ENCODE measurements at places on chromosomes 4 and X.
A peak's percentile ranks its signal among the peaks of the same experiment; 100 is the strongest.

DNA sequence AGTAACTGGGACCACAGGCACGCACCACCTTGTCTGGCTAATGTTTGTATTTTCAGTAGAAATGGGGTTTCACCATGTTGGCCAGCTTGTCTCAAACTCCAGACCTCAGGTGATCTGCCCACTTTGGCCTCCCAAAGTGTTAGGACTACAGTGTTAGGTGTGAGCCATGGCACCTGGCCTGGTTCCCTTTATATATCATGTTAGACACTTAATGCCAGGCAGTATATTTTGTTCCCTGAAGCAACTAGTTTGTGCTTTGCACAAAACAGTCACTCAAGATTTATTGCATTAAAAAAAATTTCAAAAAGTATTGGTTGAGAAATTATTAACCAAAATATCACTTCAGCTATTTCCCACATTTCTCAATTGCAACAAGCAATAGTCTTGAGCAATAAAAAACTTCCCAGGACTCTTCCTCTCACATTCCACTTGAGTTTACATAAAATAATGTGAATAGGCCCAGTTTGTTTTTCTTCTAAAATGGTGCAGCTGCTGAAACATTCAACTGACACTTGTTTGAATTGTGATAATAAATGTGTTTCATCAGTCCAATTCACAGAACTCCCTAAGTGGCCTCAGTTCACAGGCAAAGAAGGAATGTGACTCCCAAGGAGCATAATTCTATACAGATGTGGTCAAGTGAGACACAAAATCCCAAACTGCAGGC lies 22.7 kb downstream of the CXCL1 start:
- DNase-seq: no peak

- DNase-seq: peak; percentile 27
These were observed 19.3 kb downstream of the SLC25A53 start for GRCh38 chrX:104137496-104137895.

- peak; percentile 79 for DNase-seq
These were observed 367.5 kb upstream of the CTSO start for GRCh38 chr4:156321203-156321602.

DNA sequence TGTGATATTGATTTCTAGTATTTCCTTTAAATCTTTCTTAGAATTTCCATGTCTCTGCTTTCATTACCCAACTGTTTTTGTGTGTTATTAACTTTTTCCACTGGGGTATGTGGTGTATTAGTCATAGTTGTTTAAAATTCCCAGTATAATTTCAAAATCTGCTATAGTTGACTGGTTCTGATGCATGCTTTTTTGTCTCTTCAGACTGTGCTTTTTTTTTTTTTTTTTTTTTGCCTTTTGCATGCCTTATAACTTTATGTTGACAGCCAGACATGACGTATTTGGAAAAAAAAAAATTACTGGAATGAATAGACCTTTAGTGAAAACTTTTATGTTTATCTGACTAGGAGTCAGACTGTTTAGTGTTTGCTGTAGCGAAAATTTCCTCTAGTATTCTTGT lies 580.4 kb downstream of the ANKRD50 start:
- peak; percentile 39 for DNase-seq

DNA sequence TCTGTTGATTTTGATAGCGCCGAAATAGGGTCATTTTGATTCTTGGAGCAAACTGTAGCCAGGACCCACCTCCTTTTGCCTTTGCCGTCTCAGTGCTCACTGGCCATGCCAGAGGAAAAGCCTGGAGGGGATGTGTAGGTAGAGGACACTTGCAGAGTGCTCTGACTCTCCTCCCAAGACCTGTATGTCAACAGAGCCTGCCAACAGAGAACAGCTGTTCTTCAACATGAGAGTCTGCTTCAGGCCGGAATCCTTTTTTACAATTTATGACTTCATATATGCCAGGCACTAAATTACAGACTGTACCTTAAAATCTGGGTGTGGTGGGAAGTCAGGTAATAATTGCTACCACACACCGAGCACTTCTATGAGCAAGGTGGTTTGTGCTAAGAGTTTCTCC lies 94.2 kb downstream of the KDR start:
- DNase-seq: no peak

DNA sequence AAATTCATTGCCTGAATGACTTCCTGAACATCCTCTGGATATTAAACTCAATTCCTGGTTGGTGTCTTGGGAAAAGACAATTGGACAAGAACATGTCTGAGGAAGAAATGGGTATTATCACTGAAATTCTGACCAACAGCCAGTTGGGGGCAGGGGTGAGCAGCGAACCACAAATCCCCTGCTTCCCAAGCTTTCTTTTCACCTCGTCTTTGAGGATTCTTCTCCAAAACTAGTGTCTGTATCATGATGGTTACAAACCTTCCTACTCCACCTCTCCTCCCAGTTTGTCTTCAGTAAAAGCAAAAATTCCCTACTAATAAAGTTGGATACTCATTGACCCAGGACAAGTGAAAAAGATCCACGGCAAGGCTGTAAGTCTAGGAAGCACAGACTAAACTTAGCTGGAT lies 48.3 kb upstream of the WDR1 start:
- DNase-seq: peak; percentile 65

GRCh38 chr4:22062676-22063075 lies 114.1 kb upstream of the KCNIP4 start:
- DNase-seq: no peak

DNA sequence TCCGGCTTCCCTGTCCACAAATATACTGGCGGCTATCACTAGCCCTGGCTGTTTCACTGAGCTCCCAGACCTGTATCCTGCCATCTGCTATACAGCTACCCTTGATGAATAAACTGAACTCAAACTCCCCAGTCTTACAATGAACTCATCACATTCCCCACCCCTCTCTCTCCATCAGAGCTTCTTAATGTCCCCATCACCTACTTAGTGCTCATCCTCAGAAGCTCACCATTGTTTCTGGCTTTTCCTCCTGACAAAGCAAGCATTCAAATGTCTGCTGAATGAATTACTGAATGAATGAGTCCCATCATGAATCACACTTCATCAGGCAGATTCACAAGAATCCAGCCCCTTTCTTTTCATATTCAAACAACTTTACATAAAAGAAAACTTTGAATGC lies 5.7 kb upstream of the DGAT2L6 start:
- DNase-seq: peak; percentile 33

DNA sequence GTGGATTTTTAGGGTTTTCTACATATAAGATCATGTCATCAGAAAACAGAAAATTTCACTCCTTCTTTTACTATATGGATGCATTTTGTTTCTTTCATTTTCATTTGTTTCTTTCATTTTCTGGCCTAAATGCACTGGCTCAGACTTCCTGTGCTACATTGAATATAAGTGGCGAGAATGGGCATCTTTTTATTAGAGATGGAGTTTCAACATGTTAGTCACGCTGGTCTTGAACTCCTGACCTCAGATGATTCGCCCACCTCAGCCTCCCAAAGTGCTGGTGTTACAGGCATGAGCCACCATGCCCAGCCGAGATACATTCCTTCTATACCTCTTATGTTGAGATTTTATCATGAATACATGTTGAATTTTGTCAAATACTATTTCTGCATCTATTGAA lies 61.8 kb downstream of the BRWD3 start:
- DNase-seq: peak; percentile 57

DNA sequence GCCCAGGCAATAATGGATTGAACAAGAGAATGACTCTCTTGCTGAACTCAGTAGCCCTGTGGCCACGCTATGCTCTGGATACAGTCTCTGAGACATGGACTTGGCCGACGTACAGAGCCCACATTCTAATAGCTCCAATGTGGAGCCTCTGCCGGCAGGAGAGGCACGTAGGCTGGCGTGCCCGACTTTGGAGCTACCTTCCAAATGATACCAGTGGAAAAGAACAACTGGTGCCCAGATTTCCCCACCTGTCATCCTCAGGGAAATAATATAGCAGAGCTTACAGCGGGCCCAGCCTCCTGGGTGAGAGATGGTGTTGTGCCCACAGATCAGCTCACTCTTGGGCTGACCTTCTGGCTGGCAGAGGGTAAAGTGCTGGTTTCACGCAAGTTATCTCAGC lies 10.6 kb downstream of the NDP start:
- no peak for DNase-seq

- DNase-seq: no peak
These were observed 215.4 kb downstream of the KDR start for GRCh38 chr4:54909961-54910360.
